ENCODE measurements at places on chromosomes 3 and 15. TPM values are rescaled to one million over a fixed set of nuclear protein-coding genes. Genes with fewer than 3 reads are reported as not detected.

Gene NANOGP8
- 3.4 TPM for total RNA-seq

Gene GOLGA6L7
- total RNA-seq, result not detected

Gene XCR1
- not detected for total RNA-seq

Gene PCLAF
- total RNA-seq, result 1.7 TPM

Gene LRRC3B
- 21.9 TPM for total RNA-seq

Gene CHRFAM7A
- total RNA-seq, result 3.2 TPM

Gene SNRK
- total RNA-seq, result 30.7 TPM

Gene ISLR2
- 27.9 TPM for total RNA-seq

Gene SSUH2
- total RNA-seq, result 1.0 TPM

Gene ATP13A4
- total RNA-seq, result 56.4 TPM

Gene GOLGA8K
- 0.78 TPM for total RNA-seq

Gene ISL2
- not detected for total RNA-seq

Gene PRICKLE2
- 86.1 TPM for total RNA-seq

Gene GPR156
- 1.9 TPM for total RNA-seq

Gene CCR5
- total RNA-seq, result 1.0 TPM

Gene HIGD1A
- 160 TPM for total RNA-seq

Gene CYP8B1
- total RNA-seq, result not detected

Gene LSAMP
- 176 TPM for total RNA-seq

Gene GNAT1
- total RNA-seq, result not detected

Gene ADCY5
- total RNA-seq, result 69.8 TPM

Gene CLSTN2
- 122 TPM for total RNA-seq

Gene GRIP2
- total RNA-seq, result 19.8 TPM

Gene ADGRG7
- total RNA-seq, result not detected

Gene CCNB2
- not detected for total RNA-seq

Gene UBA7
- total RNA-seq, result 19.1 TPM

Gene HYAL3
- total RNA-seq, result 9.5 TPM

Gene LDHAL6B
- not detected for total RNA-seq

Gene INSYN1
- 107 TPM for total RNA-seq

Gene PBRM1
- 44.7 TPM for total RNA-seq

Measured in dorsolateral prefrontal cortex (tissue), 122 donors.